DMS79 (cell line): ENCODE measurements at places on chromosomes 7 and 10.

GRCh38 chr10:118213436-118213835 lies 128.7 kb downstream of the FAM204A start:
- DNase-seq = no peak

DNA sequence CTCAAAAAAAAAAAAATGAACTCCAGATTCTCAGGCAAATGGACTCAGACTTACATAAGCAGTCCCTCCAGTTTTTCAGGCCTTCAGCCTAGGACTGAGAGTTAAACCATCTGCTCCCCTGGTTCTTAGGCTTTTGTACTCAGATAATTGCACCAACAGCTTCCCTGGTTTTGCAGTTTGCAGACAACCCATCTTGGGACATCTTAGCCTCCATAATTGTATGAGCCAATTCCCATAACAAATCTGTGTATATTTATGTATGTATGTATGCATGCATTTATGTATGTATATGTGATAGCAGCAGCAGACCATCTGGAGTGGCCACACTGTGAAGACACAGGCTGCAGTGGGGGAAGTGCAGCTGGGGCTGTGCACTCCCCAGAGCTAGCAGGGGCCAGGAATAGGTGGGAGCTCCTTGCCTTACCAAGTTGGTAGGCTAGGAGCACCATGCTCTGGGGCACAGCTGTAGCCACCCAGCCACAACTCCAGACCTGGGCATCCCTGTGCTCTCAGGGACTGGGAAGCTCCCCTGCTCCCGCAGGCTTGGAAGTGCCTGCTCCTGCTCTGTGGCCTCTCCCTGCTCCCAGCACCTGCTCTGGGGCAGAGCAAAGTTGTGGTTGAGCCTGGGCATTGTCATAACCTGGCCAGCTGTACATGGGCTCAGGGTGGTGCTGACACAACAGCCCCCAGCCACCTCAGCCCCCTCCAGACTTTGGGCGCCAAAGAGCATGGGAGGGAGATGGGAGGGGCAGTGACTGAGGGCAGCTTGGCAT lies 8.9 kb upstream of the KLHL7 start:
- DNase-seq = no peak

DNA sequence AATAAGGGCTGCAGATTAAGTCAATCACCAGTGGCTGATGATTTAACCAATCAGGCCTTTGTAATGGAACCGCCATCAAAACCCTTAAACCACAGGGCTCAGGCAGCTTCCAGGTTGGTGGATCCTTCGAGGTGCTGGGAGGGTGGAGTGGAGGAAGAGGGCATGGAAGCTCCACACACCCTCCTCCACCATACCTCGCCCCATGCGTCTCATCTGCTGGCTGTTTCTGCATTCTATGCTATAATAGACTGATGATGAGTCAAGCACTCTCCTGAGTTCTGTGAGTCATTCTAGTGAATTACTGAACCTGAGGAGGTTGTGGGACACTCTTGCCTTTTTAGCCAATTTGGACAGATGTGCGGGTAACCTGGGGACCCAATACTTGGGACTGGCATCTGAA lies 43.9 kb downstream of the CHST15 start:
- no peak for DNase-seq

DNA sequence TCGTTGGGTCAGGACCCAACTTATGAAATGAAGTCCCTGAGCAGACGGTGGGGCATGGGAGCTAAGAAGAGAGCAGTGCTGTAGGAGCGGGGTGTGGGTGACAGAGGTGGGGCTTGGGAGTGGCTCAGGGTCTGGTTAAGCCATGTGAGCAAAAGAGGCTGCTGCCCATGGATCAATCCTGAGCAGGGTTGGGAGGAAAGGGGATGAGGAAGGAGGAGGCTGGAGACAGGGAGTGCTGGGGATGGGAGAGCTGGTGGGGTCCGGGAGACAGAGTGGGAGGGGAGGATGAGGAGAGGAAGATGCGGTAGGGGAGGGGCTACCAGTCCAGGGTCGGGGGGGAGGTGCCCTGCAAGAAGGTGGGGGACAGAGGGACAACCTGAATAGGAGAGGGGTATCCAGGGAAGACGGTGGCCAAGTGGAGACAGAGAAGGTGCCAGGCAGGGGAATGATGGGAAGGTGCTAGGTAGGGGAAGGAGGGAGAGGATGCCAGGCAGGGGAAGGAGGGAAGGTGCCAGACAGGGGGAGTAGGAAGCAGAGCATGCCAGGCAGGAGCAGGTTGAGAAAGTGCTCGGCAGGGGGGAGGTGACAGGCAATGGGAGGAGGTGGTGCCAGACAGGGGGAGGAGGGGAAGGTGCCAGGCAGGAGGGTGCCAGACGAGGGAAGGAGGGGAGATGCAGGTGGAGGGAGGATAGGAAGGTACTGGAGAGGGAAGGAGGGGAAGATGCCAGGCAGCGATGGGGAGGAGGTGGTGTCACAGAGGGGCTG lies 27.5 kb upstream of the SMARCD3 start:
- no peak for DNase-seq

DNA sequence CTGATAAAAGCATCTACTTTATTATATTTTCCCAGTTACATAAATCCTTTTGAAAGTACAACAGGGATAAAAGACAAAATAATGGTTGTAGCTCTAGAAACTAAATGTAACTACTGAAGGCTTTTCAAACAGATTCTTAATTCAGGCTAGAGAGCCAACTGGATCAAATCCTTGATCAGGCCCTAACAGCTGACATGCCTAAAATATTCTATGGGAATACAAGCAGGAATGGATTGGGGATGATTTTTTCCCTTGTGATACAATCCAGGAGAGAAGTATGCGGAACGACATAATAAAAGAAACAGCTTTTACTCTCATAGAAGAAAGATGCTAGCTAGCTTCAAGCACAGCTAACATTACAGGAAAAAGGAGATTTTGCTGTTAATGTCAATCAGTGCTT lies 49.0 kb downstream of the NT5C2 start:
- no peak for DNase-seq

DNA sequence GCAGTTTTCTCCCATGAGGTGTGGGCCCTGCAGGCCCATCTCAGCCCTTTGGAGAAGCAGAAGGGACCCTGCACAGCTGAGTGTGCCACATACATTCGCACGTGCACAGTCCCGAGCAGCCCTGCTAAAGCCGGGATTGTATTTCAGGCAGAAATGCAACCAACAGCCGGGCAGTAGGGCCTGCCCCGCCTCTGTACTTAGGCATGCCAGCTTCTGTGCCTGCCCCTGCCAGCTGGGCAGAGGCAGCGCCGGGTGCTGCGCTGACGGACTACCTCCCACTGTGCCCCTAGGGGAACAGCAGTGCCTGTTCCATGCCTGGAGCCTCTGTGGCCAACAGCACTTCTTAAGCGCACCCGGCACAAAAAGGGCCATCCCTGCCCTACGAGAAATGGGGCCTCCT lies 170.3 kb downstream of the NEURL1 start:
- no peak for DNase-seq
